ENCODE measurements at places on chromosomes 5 and 9. TPM values are rescaled to one million over a fixed set of nuclear protein-coding genes. Genes with fewer than 3 reads are reported as not detected.

NSG2 gene
- total RNA-seq = not detected

SLC36A2 gene
- not detected for total RNA-seq

ANKRD34B gene
- total RNA-seq = not detected

GRCh38 chr9:135809166-135809565, 98.2 kb downstream of the CAMSAP1 start:
- no peak for DNase-seq

GRCh38 chr5:36602704-36603321, 3.6 kb upstream of the SLC1A3 start:
- DNase-seq = peak; percentile 29

- peak; percentile 26 for DNase-seq
Observed at GRCh38 chr5:177086654-177087397, at the start of gene FGFR4. Gene FGFR4, plus strand, starts transcription at chr5:177086915. Its CDS starts 2,688 bp downstream, at chr5:177089603.

PCDHB13 gene
- total RNA-seq = 0.39 TPM

DNA sequence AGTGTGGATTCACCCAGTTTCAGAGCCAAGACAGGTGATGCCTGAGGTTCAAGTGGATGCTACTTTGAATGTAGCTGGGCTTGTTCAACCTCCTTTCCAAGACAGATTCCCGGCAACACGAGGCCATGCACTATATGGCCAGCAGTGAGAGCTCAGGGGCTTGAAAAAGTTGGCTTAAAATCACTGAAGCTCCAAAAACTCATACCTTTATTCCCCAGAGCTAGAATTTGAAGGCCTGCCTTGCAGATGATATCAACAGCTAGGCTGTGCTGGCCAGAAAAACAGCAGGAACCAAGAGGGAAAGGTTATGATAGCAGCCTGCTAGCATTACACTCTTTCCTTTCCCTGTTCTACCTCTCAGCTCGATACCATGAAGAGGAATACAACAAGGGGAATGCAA, 120.2 kb upstream of the DAB2 start:
- no peak for DNase-seq

DNA sequence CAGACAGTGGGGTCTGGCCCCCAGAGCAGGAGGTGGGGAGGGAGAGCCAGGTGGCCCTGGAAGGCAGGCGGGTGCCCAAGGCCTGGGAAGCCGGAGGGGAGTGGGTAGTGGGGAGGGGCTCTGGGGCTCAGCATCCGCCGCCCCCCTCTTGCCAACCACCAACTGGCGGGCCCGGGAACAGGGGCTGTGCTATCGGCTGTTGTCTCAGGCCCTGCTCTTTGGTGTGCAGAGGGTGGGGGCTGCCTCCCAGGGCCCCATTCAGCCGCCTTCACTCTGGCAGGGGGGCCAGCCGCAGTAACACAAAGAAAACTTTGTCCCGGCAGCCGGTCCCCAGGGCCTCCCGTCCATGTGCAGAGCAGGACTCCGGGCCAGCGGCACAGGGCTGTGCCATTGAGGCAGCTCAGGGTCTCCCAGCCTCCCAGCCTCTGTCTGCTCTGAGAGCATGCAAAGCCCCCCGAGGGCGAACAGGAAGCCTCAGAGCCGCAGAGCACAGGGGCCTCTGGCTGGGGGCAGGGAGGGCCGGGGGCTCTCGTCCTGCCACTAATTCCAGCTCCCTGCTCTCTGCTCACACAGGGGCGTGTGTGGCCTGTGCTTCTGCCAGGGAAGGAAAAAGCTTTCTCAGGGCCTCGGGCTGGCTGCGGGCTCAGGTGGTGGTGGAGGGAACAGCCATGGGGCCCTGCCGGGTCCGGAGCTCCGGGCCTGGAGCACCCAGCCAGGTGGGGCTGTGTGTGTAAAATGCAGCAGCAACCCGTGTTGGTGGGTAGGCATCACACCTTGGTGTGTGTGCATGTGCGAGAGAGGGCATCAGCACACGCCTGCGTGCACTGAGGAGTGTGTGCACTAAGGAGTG, 54.2 kb upstream of the NOTCH1 start:
- DNase-seq = no peak

DNA sequence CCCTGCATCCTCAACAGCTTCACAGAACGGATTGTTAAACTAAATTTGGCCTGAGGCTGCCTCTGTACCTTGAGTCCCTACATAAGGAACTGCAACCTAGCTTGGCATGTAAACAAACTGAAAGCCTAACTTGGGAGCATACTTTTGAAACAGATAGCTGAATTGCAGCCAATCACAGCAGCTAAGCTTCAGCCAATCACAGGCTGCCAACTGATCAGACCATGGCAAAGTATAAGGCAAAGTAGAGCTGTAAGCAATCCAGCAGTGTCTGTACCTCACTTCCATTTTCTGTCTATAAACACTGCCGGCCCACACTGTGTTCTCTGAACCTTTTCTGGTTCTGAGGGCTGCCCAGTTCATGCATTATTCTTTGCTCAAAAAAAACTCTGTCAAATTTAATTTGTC, 8.9 kb upstream of the ZNF483 start:
- DNase-seq = peak; percentile 58

GRCh38 chr9:8020186-8020585, 220.6 kb upstream of the DMAC1 start:
- DNase-seq = no peak

DNA sequence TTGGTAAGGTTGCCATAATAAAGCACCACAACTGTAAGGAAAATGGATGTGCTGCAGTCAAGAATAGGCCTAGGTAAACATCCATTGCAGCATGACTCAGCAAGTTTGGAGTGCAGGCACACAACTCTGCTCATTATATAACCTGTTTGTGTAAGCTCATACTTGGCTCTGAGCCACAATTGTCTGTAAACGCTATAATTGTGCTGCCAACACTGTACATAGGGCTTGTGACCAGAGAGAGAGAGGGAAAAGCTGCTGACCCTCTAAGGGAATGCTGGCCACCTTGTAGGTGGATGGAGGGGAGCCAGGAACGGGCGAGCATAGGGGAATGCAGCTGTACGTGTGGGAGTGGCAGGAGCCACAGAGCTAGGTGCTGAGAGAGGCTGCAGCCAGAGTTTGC, 2186.5 kb upstream of the ACO1 start:
- peak; percentile 36 for DNase-seq

FBP2 gene
- not detected for total RNA-seq
